Spleen (tissue), 13 donors: ENCODE measurements at places on chromosomes 1 and 21.

- no peak for DNase-seq
Observed at GRCh38 chr1:95232646-95233318, 1.2 kb upstream of the RWDD3 start.

DNA sequence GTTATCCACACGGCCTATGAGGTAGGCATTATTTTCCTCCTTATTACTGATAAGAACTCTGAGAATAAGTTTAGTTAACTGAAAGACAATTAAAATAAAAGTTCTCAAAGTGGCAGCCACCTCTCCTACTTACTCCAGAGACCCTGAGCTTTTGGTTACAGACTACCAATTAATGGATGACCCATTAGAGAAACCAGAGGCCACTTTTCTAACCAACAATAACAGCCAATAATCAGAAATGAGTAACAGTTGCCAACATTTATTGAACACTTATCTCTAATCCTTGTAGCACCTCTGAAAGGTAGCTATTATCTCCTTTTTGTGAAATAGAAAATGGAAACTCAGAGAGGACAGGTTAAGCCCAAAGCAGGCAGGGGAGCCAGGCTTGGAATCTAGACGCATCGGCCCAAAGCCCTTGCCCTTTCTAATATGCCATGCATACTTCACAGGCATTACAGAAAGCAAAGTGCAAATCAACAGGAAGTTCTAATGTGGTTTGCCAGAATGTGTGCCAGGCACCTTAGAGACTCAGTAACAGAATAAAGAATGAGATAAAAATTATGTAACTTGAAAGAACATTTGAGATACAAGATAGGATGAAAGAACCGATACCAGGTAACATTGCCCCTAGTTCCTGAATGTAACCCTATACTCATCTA lies 50.0 kb downstream of the BEND5 start:
- DNase-seq, result no peak

- DNase-seq, result no peak
Observed at GRCh38 chr1:158932171-158932570, 819 bp downstream of the PYHIN1 start.

- DNase-seq, result no peak
Observed at GRCh38 chr1:41243079-41243385, 926 bp upstream of the SCMH1 start.

- DNase-seq, result no peak
Observed at GRCh38 chr1:40903106-40903505, 40.9 kb upstream of the CITED4 start.

DNA sequence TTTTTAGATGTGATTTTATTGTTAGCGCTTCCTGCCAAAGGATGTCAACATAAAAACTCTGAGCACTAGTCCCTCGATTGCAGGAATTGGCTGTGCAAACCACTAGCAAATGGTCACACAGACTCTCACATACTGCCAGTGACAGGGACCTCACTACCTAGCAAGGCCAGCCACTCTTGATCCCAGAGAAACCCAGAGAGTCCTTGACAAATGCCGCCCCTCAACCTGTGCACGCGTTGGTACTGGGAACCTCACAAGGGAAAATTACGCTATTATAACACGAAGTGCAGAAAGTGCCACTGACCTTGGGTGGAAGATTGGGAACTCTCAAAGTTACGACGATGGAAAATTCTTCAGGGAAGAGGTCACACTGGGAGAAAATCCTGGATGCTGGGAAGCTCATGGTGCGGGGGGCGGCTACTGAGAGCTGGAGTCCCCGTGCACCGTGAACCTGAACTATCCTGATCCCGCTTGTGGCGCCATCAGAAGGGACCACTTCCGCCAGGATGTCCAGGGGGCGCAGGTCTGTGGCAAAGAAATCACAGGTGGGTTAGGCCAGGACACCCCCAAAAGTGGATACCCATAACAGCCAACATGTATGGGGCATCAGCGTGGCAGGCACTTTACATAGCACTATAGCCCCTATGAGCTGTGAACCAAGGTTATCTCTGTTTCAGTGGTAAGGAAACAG lies 5.9 kb upstream of the KRTAP10-4 start:
- peak; percentile 50 for DNase-seq

DNA sequence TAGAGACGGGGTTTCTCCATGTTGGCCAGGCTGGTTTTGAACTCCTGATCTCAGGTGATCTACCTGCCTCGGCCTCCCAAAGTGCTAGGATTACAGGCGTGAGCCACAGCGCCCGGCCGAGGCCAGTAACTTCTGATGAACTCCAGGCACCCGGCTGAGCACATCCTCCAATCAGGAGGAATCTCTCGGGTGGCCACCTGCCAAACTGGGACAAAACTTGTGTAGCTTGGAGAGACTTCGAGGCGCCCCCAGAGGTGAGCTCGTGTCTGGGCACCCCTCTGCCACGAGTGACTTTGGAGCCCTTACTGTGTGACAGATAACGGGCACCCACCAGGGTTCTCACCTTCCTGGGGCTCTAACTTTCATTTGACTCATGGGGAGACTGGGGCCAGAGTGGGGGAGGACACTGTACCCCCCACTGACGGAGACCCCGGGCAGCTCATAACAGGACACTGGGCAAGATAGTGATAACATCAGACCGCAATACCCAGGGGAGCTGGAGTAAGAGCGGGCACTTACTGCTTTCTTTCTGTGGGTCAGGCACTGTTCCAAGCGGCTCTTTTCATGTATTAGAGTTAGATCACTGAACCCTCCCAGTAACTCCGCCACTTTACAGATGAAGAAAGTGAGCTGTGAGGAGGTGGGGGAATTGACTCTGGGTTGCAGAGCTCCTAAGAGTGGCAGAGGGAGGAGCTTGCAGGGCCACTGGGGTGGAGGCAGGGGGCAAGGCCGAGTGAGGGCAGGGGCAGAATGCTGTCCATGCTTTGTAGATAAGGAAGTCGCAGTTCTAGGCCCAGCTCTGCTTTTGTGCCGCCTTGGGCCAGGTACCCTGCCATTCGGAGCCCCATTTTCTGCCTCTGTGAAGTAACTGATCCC lies 1.9 kb upstream of the PADI2 start:
- DNase-seq, result peak; percentile 73

GRCh38 chr1:206809504-206810084 lies 37.3 kb upstream of the IL10 start:
- DNase-seq, result no peak

DNA sequence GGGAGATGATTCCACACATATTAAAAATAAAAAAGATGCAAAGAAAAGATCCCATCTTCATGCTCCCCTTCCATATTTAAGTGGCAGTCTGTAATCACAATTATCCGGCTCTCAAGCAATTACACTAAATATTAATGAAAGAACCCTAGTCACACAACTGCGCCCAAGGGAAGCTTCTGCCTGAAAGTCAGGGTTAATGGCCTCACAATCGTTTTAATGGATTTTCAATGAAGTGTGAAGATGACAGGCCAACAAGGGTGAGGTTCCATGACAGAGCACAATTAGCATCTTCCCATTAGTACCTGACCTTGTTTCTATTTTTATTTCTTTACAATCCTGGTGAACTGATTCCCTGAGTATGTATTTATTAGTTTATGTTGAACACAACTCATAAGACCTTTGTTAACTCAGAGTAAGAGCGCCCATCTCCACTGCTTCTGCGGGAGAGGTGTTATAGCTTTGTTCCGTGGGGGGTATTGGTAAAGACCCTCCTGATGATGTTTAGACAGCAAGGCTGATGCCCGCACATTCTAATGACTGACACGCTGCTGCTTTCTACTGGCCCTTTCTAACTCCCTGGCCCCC lies 80.9 kb downstream of the IER5 start:
- DNase-seq, result no peak

GRCh38 chr1:202834771-202835547 lies 24.2 kb downstream of the PCAT6 start:
- DNase-seq, result no peak

- peak; percentile 66 for DNase-seq
Observed at GRCh38 chr1:910311-910880, 13.3 kb upstream of the SAMD11 start.

DNA sequence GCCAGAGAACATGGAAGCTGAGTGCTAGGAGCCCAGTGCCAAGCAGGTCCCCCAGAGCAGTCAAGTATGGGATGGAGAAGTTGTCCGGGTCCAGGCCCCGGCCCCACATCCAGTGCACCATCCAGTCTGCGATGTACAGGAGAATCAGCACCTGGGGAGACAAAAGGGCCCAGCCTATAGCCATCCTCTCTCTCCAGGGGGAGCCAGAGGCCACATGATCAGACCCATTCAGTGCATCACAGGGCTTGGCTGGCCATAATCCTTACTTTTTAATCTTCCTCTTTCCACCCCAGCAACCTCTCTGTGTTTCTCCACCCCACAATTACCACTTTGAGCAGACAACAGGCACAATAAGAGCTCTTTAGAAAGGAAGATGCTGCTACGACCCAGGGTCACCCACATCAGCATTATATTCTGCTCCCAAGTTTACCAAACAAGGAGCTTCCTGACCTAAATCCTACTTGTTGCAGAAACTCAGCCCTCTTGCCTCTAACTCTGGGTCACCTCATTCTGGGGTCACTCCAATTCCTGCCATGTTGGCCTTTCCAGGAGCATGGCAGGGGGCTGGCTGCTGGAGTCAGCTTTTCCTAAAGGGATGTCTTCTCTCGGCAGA lies 16.4 kb upstream of the RAB29 start:
- peak; percentile 82 for DNase-seq

DNA sequence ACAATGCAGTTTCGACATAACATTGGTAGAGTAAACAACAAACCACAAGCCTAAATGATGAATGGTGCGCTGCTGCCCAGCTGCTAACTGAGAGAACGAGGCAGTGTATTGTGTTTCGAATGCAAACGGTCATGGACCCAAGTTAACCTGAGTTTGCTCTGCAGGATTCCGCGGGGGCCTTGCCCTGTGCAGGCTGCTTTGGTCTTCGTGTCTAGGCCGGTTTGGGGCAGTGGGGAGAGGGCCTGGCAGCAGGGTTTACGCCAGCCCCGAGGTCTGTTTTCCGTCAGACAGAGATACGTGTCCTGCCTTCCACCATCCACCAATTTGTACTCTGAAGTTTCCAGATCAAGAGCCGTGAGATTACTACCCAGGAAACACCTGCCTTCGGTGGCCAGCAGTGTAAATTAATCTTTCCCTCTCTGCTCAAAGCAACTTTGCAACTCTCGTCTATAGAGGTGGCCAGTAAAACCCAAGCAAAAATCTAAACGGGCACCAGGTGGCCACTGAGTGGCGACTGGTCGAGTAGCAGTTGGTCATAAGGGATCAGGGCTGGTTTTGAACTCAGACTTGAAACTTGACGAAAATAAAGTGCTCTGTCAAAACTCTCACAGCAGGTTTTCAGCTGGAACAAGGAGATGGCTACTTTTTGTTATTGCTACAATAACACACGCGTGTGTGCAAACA lies 6.3 kb upstream of the PRDM15 start:
- peak; percentile 60 for DNase-seq

DNA sequence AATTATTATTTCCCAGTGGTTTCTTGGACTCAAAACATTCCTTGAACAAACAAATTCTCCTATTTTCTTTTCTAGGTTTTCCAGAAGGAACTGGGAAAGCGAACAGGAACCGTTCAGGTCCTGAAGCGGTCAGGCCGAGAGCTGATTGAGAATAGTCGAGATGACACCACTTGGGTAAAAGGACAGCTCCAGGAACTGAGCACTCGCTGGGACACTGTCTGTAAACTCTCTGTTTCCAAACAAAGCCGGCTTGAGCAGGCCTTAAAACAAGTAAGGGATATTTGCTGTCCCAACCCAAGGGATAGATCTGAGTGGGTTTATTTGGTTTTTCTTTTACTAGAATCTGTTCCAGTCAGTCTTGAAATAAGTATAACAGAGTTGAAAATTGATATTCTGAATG lies 39.4 kb upstream of the BMP8A start:
- no peak for DNase-seq

- DNase-seq, result no peak
Observed at GRCh38 chr21:30425826-30426225, at the start of gene KRTAP13-3. TSS of gene KRTAP13-3 (minus strand) at chr21:30425926. CDS start at chr21:30425912, 14 bp downstream.

DNA sequence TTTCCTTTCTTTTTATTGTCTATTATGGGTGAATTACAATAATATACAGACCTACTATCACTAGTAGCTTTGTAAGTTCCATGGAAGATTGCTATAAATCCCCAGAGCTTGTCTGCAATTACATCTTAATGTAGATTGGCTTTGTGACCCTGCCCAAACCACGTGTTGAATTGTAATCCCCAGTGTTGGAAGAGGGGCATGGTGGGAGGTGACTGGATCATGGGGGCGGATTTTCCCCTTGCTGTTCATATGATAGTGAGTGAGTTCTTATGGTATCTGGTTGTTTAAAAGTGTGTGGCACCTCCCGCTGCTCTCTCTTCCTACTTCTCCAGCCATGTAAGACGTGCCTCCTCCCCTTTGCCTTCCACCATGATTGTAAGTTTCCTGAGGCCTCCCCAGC lies 34.9 kb upstream of the CDC42BPA start:
- DNase-seq, result no peak

GRCh38 chr1:10339815-10340214 lies 59.0 kb upstream of the PGD start:
- no peak for DNase-seq

DNA sequence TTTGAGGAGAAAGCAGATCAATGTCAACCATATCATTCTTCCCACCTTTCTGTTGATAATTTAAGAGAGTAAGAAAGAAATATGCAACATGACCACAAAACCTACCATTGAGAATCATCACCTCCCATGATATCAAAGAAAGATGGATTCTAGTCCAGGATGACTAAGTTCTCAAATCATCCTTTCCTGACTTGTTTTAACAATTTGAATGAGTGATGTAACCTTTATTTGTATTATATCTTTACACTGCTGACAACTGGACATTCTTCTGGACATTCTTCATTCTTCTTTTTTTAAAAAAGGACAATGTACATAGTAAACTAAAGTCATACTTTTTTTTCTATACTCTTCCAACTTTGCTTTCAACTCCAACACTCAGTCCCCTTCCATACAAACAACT lies 9.5 kb downstream of the PSMB4 start:
- no peak for DNase-seq

DNA sequence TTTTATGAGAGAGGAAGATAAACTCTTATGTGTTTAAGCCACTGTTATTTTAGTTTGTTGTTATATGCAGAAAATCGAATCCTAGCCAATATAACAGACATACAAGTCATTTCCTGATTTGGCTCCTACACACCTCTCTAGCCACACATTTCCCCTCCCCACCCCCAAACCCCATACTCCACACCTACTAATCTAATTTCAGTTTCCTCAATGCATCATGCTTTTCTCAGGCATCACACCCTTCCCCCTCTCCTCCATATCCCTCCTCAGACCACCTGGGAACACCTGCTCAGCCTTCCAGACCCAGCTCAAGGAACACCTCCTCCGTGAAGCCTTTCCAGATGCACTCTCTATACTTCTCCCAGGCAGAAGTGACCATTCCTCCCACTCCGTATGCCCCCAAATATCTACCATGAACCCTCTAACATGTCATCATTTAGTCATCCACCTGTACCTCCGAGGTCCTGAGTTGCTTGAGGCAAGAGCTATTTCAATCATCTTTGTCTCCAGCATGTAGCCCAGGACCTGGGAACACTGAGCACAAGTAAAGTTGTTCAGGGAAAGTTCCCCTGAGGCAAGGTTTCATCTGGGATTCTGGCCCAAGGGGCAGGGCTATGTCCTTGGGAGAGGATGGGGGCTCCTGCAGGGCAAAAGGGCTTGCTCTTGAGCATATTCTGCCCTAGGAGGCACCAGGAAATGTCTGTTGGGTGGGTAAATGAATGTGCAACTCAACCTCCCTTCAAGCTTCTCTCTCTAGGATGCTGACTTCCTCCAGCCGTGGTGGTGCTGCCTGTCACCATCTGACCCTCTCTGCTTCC lies 126.8 kb downstream of the HIVEP3 start:
- DNase-seq, result no peak

- DNase-seq, result no peak
Observed at GRCh38 chr1:2190491-2190976, 4.0 kb downstream of the FAAP20 start.
